H9 (cell line): ENCODE measurements at places on chromosomes 1 and 21. TPM values are rescaled to one million over a fixed set of nuclear protein-coding genes. Genes with fewer than 3 reads are reported as not detected.

Gene PGBD2
- total RNA-seq: 10.4 and 10.6 TPM in 2 replicates

Gene LEFTY2
- total RNA-seq: 16.3 and 16.9 TPM in 2 replicates

Gene C1orf141
- total RNA-seq: not detected in 2 replicates

Gene PLD5
- 3.7 and 5.2 TPM in 2 replicates for total RNA-seq

Gene PLA2G2D
- not detected in 2 replicates for total RNA-seq

Gene ZNF648
- total RNA-seq: 1.1 and 1.4 TPM in 2 replicates

Gene SCMH1
- total RNA-seq: 16.4 and 16.5 TPM in 2 replicates

Gene SLC25A34
- 0.94 and 1.5 TPM in 2 replicates for total RNA-seq

Gene PRDM16
- 0.17 and 0.70 TPM in 2 replicates for total RNA-seq

Gene CLCA4
- total RNA-seq: not detected in 2 replicates

Gene TMEM82
- 1.0 and 1.4 TPM in 2 replicates for total RNA-seq

Gene KRTAP12-2
- not detected in 2 replicates for total RNA-seq

Gene AGT
- not detected in 2 replicates for total RNA-seq

Gene LCE2B
- not detected in 2 replicates for total RNA-seq

Gene CSF3R
- not detected in 2 replicates for total RNA-seq

Gene FGR
- total RNA-seq: 0.15 TPM in 1 of 2 replicates, not detected in the other

Gene RPL11
- total RNA-seq: 1,617 and 1,618 TPM in 2 replicates

Gene F5
- total RNA-seq: 0.04 TPM in 2 replicates

Gene LORICRIN
- not detected in 2 replicates for total RNA-seq

Gene CD1E
- not detected in 2 replicates for total RNA-seq

Gene TUFT1
- 6.2 and 6.5 TPM in 2 replicates for total RNA-seq

Gene PDC
- not detected in 2 replicates for total RNA-seq

Gene LCE1A
- total RNA-seq: not detected in 2 replicates

Gene GJA9
- not detected in 2 replicates for total RNA-seq

Gene FAM151A
- total RNA-seq: not detected in 2 replicates

Gene EDARADD
- total RNA-seq: 3.8 and 4.5 TPM in 2 replicates

Gene PDXK
- 109 and 117 TPM in 2 replicates for total RNA-seq

Gene KRTAP10-1
- not detected in 2 replicates for total RNA-seq

Gene PPIAL4G
- not detected in 2 replicates for total RNA-seq

Gene TCP10L
- 3.4 and 5.1 TPM in 2 replicates for total RNA-seq

Gene RAB42
- total RNA-seq: 13.2 and 15.6 TPM in 2 replicates

Gene SLC22A15
- total RNA-seq: 3.2 and 3.5 TPM in 2 replicates
